ENCODE measurements at places on chromosomes 5 and 9. TPM values are rescaled to one million over a fixed set of nuclear protein-coding genes. Genes with fewer than 3 reads are reported as not detected.

CD274 gene
- total RNA-seq: 1.6 TPM

GBGT1 gene
- 1.3 TPM for total RNA-seq

FIBCD1 gene
- 9.3 TPM for total RNA-seq

CDHR2 gene
- total RNA-seq: 0.32 TPM

PCDHA4 gene
- 0.86 TPM for total RNA-seq

ORM2 gene
- total RNA-seq: not detected

IFNA21 gene
- total RNA-seq: not detected

DNM1 gene
- 63.7 TPM for total RNA-seq

ZDHHC11B gene
- 0.32 TPM for total RNA-seq

PURA gene
- total RNA-seq: 18.4 TPM

EQTN gene
- total RNA-seq: not detected

SPAG8 gene
- 1.5 TPM for total RNA-seq

F2RL1 gene
- total RNA-seq: 6.0 TPM

SV2C gene
- total RNA-seq: not detected

TRIM36 gene
- total RNA-seq: 0.09 TPM

IRGM gene
- total RNA-seq: 0.09 TPM

CD14 gene
- total RNA-seq: 0.32 TPM

PCDHB9 gene
- 0.16 TPM for total RNA-seq

CCDC180 gene
- 5.2 TPM for total RNA-seq

IFNA2 gene
- not detected for total RNA-seq

PCDHGA6 gene
- total RNA-seq: 3.9 TPM
